Stimulated activated CD8-positive, alpha-beta memory T cell treated with anti-CD3 and anti-CD28 coated beads, Interleukin-7, amount 100 ng/mL, for 1 hour (primary cell): ENCODE measurements at places on chromosomes 11 and 22.

DNA sequence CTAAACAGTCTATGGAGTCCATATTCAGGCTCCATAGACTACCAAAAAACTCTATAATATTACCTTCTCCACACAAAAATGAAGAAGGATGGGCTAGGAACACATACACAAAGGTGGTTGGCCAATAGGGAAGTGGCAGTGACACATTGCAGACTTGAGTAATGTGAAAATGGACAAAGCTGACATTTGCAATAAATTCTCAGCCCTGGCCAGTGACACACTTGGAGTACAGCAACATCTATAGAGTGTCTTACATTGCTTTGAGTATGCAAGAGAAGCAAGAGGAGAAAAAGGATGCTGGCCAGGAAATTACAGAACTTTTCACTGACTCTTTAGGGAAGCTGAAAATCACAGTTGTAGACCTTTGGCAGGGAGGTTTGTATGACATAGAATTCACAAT lies 7.3 kb upstream of the OR52W1 start:
- DNase-seq = no peak

DNA sequence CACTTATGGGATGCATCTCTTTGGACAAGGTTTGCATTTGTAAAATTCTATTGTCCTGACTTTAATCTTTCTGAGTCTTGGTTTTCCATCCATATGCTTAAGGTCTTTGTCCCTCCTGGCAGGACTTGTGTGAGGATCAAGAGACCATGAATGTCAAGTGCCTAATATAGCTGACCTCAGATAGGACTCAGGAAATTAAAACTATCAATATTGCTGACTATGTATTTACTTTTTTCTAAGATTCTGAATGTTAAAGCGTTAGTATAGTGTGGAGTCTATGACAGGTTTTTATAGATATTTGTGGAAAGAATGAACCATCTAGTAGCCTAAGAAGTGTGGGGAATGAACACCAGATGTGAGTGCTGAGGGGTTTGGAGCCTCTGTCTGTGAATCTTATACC lies 637.8 kb downstream of the NTM start:
- DNase-seq = no peak

DNA sequence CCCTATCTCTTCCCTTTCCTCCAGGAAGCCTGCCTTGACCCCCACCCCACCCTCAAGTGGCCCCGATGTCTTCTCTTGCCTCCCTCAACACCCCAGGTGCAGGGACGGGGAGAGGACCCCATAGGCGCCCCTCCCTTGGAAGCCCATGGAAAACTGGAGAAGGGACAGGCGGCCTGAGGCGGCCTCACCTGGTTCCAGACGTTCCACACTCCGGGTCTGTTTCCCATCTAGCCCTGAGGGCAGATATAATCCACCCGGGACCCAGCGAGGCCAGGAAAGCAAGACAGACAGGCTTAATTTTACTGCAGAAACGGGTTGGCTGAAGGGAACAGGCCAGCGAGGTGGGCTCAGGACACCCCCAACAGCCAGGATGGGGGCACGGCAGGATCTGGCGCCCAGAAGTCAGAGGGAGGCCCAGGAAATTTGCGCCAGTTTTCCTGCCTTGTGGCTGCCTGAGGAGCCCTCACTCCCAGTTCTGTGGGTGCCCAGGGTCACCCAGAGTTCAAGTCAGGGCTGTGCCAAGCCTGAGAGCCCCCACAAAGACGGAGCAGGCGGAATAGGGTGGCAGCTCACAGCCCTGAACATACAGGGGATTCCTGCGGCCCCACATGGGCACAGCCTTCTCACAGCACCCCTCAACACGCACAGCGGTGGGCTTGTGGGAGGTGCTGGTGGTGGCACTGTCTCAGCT lies 3.0 kb upstream of the SIGIRR start:
- no peak for DNase-seq

- DNase-seq = no peak
Observed at GRCh38 chr11:20731676-20732215, 62.4 kb downstream of the NELL1 start.

DNA sequence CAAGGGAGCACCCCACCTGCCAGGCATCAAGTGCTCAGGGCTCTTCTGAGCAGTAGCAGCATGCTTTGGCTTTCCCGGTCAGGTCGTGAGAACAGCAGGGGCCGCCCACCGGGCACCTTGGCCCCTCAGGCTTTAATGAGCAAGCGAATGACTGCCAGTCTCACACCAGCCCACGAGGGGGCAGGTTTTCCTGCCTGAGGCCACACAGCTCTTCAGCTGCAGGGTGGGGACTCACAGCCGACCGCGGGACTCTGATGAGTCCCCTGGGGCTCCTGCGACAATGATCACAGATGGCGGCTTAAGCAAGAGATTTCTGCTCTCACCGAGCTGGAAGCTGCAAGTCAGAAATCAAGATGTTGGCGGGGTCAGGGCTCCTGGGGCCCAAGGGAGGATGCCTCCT lies 14.3 kb upstream of the FGF19 start:
- no peak for DNase-seq

GRCh38 chr11:36193721-36194120 lies 95.5 kb downstream of the COMMD9 start:
- no peak for DNase-seq

DNA sequence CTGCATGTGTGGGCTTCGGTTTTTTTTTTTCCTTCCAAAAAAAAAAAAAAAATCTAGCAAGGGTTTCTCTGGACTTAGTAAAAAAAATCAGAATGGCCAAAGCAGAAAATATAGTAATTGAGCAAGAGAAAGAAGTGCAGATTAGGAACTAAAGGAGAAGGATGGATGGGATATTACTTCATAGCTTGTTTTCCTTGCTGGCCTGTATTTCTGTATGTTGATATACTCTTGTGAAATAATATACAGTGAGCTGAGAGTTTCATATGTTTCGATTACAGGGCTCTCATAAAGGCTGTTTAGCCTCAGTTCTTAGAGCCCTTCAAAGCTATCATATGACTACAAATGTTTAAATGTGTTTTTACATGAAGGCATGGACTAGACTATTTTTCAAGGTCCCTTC lies 34.3 kb upstream of the NFRKB start:
- no peak for DNase-seq

GRCh38 chr11:66277471-66278362 lies at the start of gene CNIH2:
Gene CNIH2 (plus strand): TSS chr11:66278175. CDS start chr11:66278457, 282 bp downstream.
- no peak for DNase-seq

DNA sequence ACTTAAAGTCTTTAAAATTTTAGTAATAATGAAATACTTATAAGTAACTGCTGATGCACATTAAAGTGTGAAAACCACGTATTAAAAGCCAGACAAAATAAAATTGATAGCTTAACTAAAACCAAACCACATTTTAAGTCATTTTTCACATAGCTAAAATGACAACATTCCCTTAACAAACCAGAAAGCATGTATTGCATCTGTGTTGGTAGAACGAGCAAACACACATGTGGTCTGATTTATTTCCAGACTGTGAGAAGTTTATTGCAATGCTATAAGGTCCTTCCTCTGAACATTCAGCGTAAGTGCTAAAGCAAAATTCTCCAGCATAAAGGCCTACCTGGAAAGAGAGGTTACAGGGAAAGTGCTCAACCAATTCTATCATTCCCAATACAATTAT lies 57.8 kb downstream of the ARHGAP20 start:
- DNase-seq = no peak
